ENCODE measurements at places on chromosomes 5 and 9. TPM values are rescaled to one million over a fixed set of nuclear protein-coding genes. Genes with fewer than 3 reads are reported as not detected.
A peak's percentile ranks its signal among the peaks of the same experiment; 100 is the strongest.

- DNase-seq = no peak
These were observed 27.3 kb upstream of the RNU6ATAC start for GRCh38 chr9:134191455-134192209.

GRCh38 chr5:6475626-6476312 lies 27.1 kb downstream of the UBE2QL1 start:
- DNase-seq = no peak

DNA sequence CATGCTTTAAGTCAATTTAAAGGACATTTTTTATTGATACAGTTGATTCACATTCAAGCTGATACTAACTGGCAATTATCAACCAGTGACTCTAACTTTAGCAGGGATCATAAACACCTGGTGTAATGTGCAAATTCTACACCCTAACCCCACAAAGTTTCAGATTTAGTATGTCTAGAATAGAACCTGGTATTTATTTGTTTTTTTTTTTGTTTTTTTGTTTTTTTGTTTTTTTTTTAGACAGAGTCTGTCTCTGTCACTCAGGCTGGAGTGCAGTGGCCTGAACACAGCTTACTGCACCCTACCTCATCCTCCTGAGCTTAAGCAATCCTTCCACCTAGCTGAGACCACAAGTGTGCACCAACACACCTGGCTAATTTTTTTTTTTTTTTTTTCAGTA lies 311.2 kb upstream of the SEMA6A start:
- DNase-seq = no peak

DNA sequence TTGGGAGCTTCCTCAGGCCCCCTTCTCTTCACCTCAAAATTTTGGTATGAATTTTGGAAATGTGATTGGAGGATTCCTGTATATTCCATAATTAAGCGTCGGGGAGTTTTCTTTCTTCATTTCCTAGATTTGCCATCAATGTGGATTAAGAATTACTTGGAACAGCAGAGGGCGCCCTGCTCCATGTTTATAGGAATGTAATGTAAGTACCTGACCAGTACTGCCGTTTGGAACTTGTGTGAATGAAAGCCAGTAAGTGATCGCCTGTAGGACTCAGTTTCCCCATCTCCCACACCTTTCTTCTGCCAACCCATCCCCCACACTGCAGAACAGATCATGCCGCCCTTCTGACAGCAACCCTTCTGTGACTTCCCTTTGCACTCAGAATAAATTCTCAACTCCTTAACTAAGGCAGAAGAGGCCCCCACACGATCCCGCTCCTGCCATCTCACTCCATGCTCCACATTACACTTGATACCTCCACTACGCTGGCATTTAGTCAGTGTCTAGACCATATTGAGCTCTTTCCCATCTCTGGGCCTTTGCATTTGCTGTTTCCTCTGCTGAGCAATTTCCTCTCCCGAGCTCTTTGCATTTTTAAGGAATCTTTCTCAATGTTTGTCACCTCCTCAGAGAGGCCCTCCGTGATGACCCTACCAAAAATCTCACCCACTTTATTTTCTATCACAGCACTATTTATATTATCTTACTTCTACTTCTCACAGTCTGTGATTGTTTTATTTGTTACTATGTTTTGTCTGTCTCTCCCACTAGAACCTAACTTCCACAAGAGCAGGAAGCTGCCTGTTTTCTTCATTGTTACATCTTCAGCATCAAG lies 79.5 kb upstream of the HTR4 start:
- peak; percentile 83 for DNase-seq

DNA sequence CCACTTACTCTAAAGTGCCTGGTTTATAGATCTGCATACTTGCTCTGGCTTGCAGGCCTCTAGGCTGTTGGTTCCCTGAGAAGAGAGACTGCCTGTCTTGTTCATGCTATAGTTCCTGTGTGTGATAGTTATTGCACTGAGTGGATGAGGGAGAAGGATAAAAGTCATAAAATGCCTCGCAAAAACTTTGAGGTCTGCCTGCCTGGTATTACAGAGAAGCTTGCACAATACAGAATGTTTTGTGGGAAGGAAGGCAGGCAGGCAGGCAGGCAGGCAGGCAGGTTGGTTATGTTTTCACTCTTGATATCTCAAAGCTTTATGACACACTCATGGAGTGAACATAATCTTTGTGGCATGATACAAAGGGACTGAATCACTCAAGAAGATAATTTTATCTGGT lies 287.1 kb downstream of the SLIT3 start:
- no peak for DNase-seq

- DNase-seq = no peak
These were observed 2.6 kb downstream of the SPARC start for GRCh38 chr5:151683986-151684588.

- no peak for DNase-seq
These were observed 938 bp downstream of the NINJ1 start for GRCh38 chr9:93132946-93133680.

DNA sequence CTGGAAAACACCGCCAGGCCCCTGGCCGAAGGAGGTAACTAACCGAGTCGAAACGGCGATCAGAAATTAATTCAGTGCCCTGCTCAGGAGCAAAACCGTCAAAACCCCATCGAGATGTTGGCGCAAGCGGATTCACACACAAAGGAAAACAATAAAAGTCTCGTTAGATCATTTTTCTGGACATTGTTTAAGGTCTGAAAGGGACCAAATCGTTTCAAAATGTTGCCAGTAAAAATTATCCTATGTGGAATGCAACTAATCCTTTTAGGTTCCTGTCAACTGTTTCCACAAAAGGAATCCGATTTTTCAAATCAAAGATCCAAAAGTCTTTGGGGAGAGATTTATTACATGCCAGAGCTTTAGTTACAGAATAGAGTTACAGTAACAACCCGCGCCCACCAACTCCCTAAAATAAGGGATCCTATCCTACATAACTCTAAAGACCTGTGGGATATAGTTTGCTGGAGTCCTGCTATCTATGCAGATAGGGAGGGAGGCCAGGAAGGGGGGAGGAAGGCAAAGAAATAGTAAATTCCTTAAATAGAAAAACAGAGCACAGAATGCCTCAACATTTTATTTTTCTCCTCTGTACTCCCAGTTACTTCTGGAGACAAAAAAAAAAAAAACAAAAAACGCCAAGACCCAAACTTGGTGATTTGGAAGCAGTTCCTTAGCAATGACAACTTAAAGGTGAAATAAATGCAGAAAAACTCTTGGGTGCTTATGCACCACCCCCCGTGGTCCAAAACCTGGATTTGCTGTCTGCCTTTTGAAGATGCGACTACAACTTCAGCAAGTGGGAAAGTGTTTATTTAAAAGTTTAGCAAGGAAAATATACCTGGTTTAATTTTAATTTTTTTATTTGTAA lies 10.6 kb downstream of the FOXD1 start:
- no peak for DNase-seq

- no peak for DNase-seq
These were observed 34.4 kb downstream of the DUSP1 start for GRCh38 chr5:172736508-172737135.

- no peak for DNase-seq
These were observed 7.7 kb downstream of the LPCAT1 start for GRCh38 chr5:1515921-1516571.

DNA sequence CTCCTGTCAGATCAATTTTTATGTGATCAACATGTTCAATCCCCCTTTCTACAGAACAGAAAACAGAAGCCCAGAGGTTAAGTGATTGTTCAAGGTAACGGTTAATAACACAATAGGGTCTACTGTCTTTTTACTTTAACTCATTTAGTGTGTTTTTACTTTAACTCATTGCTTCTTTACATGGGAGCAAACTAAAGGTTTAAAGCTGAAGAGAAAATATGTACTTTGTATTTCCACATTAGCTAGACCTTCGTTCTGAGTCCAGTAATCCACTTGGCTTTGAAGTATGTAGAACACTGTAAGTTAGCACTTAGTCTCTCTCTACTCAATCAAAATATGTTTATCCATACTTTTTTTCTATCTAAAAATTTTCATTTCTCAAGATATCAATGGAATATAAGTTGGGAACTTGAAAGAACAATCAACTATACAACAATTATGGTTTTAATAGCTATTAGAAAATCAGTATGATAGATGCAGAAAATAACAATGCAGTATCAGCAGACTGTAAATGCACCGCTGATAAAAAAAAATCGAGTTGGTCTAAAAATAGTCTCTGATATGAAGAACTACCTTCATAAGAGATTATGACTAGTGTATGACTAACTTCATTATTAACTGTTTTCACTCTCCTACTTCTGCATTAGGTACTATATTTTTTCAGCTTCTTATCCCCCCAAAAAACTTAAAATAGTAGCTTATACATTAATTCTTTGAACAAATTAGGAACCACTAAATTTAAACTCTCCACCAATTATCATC lies 20.6 kb downstream of the PGGT1B start:
- no peak for DNase-seq

DNA sequence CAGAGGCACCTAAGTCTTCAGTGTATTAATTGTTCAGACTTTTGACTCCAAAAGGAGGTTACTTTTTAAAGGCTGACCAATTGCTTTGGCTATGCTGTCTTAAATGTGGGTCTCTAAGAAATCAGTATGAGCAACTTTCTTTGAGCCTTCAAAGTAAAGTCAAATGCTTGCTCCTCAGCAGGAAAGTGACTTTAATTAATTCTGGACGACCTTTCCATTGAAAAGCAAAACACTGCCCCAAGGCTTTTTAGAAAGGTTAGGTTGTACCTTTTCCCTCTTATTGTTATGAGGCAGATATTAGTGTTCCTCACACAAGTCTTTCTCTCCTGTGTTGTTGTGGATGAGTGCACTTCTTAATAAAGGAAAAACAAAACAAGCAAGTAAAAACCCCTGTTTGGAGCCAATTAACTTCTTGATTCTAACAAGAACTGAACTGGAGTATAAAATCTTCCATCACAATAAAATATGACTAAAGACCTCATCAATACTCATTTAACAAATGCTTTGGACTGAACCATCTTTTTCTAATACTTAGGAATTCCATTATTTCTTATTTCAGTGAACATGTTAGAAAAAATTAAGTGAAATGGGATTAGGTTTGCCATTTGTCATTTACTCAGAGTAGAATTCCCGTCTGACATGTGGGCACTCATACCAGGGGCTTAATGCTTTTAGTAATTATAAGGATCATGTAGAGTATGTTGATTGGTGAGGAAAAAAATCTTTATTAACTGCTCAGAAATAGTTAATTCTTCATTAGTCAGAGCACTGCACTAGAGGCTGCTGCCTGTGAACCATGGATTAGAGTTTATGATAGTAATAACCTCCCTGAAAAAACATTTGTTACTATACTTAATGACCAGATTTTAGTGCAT lies 159.1 kb upstream of the ZNF608 start:
- no peak for DNase-seq

DNA sequence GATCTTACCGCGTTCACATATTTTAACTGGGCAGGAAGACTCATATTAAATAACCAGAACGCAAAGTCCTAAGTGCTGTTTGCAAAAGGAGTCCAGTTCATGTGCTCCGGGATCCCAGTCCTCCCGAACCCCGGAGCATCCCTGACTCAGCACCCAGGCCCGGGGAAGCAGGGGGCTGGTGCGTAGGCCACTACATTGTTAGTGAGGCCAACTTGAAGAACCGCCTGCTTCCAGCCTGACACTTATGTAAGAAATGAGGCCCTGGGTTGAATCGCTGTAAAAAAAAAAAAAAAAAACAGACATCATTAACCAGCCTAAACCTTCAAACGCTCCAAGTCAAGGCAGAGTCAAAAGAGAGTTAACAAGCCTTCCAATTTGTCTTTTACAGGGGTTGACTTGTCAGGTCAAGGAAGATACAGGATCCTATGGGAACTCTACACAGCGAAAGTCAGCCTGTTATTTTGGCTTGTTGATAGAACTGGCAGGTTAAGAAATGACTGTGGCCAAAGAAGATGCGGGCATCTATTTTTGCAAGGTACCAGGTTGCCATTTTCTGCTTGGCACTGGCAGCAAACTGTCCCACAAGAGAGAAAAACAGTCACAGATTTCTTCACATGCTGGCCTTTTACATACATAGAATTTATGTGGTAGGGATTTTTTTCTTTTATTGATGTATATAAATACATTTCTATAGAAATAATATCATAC lies 93.3 kb downstream of the ACTL7B start:
- no peak for DNase-seq

DNA sequence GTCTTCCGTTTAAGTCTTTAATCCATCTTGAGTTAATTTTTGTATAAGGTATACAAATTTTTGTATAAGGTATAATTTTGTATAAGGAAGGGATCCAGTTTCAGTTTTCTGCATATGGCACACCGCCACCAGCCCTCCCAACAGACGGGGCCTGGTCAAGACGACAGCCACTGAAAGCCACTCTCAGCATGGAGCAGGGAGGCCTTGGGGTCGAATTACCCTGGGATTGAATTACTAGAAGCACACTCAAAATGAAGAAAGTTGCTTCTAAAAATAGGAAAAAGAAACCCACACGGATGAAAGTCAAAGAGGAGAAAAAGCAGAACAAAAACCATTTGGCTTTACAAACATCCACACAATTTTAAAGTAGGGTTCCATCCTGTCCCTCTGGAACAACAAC lies 586.2 kb upstream of the ADAMTS16 start:
- DNase-seq = no peak

DNA sequence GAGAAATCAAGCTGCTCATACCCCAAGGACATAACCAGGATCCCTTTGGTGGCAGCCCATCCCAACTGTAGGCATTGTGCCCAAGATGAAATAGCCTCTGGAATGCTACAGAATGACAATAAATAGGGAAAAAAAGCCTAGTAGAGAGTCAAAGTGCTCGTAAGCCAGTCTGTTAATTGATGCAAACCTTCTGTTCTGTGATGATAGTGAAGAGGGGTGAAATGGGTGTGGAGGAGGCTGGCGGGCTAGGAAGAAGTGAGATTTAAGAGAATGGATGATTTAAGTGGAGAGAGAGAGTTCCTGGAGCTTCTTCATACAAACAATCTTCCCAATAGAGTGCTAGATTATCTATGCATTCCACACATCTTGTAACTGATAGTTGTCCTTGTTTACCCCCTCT lies 301.0 kb upstream of the PCSK5 start:
- DNase-seq = no peak

GRCh38 chr9:9751996-9752395 lies 860.8 kb downstream of the PTPRD start:
- DNase-seq = no peak

The APBA1 gene
- total RNA-seq = 4.4 TPM

The SPINK13 gene
- total RNA-seq = not detected

The TTLL11 gene
- 9.1 TPM for total RNA-seq

The PCDHA4 gene
- 9.0 TPM for total RNA-seq

The CMYA5 gene
- total RNA-seq = 0.73 TPM

The SARDH gene
- 4.5 TPM for total RNA-seq

The ALDOB gene
- not detected for total RNA-seq
